Activated CD8-positive, alpha-beta memory T cell treated with anti-CD3 and anti-CD28 coated beads for 24 hours (primary cell): ENCODE measurements at places on chromosomes 2 and 18.

GRCh38 chr2:124666976-124667375, 641.9 kb downstream of the CNTNAP5 start:
- DNase-seq: no peak

DNA sequence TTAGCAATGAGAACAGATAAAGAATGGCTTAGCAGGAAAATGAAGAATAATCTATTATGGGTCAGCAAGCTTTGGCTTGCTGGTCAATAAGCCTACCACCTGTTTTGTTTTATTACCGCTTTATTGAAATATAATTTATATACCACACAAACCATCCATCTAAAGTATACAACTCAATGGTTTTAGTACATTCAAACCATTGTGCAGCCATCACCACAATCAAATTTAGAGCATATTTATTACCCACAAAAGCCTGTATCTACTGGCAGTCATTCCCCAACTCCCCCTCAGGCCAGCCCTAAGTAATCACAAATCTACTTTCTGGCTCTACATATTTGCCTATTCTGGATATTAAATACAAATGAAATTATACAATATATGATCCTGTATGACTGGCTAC, 17.2 kb downstream of the PPP3R1 start:
- no peak for DNase-seq

- no peak for DNase-seq
Measured at GRCh38 chr2:218727502-218728165, 17.0 kb downstream of the TTLL4 start.

DNA sequence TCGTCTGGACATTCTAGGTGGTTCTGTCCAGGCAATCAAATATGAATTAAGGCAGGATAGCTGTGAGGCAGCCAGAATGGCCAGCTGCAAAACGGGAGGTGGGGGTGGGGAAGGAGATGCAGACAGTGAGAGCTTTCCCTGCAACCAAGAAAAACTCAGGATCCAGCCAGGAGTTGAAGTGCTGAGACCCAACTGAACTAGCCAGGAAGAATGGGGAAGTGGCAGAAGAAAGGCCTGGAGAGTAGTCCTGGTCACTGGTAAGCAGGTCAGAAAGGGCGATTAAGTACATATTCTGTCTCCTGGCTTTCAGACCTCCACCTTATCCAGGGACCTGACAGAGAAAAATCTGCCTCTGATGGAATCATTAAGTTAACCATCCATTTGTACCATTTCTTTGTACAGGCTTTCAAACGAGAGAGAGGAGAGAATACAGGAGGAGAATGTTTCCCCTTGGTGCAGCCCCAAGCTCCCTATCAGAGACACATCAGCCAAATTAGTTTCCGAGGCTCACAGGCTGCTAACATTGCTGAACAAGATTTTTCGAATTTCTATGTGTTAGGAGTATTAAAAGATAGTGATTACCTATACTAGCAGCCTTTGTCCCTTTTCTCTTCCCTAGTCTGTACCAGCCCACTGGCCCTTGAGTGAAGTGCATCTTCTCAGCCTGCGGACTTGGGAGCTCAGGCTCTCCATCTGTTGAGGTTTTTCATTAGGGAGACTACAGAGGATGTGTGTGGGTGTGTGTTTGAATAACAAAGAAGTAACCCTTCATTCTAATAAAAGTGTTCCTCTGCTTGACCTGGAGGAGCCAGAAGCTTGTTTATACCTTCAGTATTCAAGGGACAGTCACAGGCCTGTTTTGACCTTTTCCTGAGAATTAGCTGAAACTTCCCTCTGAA, 12.5 kb upstream of the HOXD1 start:
- no peak for DNase-seq

DNA sequence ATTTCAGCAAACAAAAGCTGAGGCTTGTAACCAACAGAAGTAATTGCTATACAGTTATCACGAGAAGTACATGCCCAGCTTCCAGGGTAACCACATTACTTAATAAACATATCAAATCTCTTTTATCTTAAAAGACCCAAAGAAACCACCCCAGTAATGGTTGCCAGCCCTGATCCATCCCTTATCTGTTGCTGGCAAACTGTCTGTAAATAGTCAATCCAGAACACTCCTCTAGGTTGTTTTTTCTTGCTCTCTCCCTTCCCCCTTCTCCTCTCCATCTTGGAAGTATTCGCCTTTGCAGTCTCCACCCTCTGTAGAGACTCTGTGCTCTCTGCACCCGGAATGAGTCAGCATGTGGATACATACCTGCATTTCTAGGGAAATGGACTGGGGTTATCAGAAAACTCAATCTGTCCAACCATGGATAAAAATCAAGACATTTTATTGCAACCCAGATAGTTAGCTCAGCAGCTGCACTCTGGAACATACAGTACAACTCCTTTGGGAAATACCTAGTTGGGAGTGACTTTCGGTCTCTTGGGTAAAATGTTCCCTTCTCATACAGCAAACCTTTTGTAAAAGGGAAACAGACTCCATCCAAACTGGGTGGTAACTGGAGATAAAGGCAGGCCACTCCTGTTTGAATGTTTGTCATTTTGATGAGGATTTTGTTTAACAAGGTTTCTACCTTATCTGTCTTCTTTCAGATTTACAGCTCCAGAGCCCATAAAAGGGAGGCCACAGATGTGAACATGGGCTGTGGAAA, 123.5 kb upstream of the FOSL2 start:
- DNase-seq: no peak
